Natural killer cell (primary cell): ENCODE measurements at places on chromosomes 13 and 19. TPM values are rescaled to one million over a fixed set of nuclear protein-coding genes. Genes with fewer than 3 reads are reported as not detected.

FGF22 gene
- total RNA-seq = 0.41 TPM

- no peak for DNase-seq
Observed at GRCh38 chr13:98174307-98174706, 2.8 kb downstream of the RNF113B start.

DNA sequence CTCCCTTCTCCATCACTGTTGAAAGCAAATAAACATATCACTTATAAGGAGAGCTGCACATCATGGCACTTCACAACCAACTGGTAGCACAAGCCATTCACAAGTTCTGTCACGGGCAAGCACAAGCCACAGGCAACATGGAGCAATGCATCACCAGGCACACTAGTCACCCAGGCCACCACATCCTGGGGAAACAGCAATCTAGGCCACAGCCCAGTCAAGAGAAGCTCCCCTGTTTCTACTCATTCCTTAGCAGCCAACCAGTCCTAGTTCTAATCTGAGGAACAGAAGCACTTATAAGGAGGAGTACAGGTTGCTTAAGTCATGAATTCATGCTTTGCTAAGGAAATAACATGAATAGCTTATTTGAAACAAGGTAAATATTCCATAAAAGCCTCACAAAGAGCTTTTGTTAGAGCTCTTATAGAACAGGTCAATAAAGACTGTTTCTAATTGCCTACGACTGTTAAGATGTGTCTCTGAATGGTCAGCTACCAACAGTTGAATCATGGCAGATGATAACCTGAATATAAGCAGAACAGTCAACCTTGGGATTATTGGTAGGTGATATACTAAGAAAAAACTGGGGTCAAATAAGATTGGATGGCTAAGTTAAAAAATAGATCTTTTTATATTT, 169.0 kb downstream of the TBC1D4 start:
- DNase-seq = peak; percentile 31

SIGLEC9 gene
- total RNA-seq = 13.0 TPM

DNA sequence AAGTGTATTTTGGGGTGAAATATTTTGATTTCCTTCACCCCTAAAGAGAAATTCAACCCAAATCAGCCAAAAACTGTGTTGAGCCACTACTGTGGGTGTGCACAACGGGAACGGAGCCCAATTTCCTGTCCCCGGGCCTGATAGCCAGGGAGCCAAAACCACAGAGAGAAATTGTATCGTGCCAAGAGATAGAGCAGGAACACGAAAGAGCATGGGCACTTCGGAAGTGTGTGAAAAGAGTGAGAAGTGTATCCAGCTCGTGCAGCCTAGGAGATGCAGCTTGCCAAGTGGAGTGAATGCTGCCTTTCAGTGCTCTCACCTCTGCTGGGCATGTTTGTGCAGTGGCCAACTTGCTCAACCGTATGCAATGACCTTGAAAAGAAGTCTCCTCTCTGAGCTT, 19.4 kb upstream of the PLEKHF1 start:
- peak; percentile 28 for DNase-seq

GRCh38 chr19:49119411-49120324, at the start of gene PPFIA3:
TSS of gene PPFIA3 (plus strand) at chr19:49119544. CDS start at chr19:49127874, 8,330 bp downstream.
- DNase-seq = peak; percentile 61

DNA sequence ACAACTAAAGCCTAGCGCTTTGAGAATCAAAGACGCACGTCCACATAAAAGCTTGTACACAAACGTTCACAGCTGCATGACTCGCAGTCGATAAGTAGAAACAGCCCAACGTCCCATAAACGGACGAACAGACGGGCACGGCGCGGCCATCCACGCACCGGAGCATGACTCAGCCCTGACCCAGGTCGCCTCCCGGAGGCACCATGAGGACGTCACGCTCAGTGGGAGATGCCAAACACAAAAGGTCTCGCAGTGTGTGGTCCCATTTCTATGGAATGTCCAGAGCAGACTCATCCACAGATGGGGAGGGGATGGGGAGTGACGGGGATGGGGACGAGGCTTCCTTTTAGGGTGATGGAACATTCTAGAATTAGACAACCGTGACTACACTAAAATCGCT, 9.4 kb downstream of the POLRMT start:
- no peak for DNase-seq

GRCh38 chr13:97366172-97366688, 67.7 kb upstream of the RAP2A start:
- DNase-seq = no peak

ZNF471 gene
- 0.33 TPM for total RNA-seq

DNA sequence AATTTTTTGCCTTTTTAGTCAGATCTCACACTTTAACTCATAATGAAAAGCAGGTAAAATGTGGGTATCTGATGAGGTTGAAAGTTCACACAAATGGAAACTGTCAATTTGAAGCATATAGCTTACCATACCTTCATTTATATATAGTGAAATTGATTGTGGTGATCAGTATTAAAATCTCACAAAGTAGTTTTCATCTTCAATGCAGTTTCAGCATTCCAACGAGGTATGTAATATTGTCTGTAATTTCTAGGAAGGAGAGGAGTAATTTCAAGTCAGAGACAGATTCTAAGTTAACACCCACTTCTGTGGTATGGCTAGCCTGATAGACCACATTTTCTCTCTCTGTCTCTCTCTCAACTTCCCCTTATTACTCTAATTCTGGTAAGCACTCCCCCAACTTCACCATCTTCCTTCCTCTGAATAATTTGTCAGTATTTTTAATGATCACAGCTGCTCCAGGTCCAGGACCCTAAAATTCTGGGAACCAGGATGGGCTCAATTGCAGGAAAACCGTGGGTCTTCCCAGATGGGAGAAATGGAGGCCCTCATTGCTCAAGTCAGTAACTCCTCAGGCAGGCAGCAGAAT, 455.7 kb downstream of the FGF9 start:
- DNase-seq = peak; percentile 21

SIGLEC12 gene
- 0.57 TPM for total RNA-seq

DNA sequence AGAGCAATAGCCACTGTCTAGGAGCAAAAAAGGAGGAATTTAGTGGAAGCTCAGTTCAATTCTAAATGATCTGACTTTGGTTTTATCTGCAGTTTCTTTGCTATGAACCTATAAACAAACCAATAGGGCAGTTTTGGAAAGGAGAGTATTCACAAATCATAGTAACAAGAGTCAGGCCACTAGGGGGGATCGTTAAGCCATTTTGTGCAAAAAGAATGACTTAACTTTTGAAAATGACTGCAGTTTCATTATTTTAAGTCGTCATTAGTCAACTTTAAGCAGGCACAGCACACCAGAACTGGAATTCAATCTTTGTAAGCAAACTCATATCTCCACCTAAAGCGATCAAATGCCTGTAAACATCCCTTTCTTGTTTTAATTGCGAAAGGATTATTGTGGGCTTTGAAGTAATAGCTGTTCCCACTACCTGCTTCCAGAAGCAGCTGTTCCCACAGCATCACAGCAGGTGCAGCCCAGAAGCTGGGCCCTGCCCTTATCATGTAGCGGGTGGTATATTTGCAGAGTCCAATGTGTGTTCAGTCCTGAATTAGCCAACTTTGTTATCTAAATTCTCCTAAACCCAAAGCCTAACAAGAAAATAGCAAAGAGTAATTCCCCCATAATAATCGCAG, 51.5 kb downstream of the SOX21 start:
- no peak for DNase-seq

GRCh38 chr13:47999973-48000372, 1.1 kb downstream of the SUCLA2 start:
- no peak for DNase-seq

DNA sequence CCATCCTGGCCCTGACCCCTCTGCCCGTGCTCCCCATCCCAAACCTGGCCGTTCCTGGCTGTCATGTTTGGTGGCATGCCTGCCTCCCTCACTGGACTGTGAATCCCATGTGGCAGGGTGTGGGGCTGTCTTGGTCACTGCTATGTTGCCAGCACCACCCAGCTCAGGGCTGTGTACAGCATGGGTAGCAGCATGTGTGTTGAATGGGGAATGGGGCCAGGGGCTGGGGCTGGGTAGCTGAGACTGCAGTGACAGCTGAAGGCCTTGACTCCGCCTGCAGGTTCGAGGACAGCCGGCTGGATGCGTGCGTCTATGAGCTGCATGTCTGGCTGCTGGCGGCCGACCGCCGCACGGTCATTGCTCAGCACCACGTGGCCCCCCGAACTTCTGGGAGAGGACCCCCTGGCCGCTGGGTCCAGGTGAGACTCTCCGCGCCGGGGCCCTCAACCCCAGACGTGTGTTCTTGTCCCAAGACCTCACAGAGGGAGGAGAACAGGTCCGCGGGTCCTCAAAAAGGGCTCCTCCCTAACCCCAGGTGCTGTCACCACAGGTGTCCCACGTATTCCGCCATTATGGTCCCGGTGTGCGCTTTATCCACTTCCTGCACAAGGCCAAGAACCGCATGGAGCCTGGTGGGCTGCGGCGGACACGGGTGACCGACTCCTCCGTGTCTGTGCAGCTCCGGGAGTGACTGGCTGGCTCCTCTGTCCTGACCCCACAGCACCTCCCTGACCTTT, 3.5 kb downstream of the NCCRP1 start:
- no peak for DNase-seq

GRCh38 chr13:50587645-50588373, 255.7 kb downstream of the DLEU7 start:
- DNase-seq = no peak

GRCh38 chr19:42279155-42279901, 10.3 kb downstream of the CIC start:
- DNase-seq = no peak

- no peak for DNase-seq
Observed at GRCh38 chr19:18737954-18738351, 53.2 kb downstream of the COMP start.

KLF1 gene
- not detected for total RNA-seq

GRCh38 chr13:66443926-66444325, 786.2 kb downstream of the PCDH9 start:
- no peak for DNase-seq

- no peak for DNase-seq
Observed at GRCh38 chr19:30171138-30171635, 201.0 kb upstream of the ZNF536 start.

CD70 gene
- 1.2 TPM for total RNA-seq

ZNF99 gene
- not detected for total RNA-seq

SLITRK5 gene
- 0.10 TPM for total RNA-seq
